ENCODE measurements at places on chromosomes 13 and 19.

GRCh38 chr19:12139885-12140544 is at the start of gene ZNF20:
Gene ZNF20, minus strand, starts transcription at chr19:12140350. Its CDS starts 168 bp downstream, at chr19:12140182.
- no peak for DNase-seq

GRCh38 chr19:29277102-29277501 is 64.2 kb upstream of the UQCRFS1 start:
- no peak for DNase-seq

DNA sequence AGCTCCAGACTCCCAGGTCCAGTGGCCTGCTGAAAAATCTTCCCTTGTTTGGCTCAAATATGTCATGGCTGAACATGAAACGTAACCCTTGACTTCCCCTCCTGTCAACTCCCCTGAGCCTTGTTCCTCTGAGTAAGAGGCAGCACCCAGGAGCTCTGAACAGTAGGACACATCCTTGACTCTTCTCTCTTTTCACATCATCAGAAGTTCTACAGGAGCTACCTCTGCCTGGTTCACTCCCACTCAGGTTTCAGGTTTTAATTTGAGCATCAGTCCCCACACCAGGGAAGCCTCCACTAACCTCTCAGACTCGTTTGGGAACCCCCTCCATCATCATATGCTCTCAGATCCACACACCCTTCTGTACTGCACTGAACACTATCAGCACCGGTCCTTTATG is 30.3 kb downstream of the ZNF823 start:
- DNase-seq: no peak

DNA sequence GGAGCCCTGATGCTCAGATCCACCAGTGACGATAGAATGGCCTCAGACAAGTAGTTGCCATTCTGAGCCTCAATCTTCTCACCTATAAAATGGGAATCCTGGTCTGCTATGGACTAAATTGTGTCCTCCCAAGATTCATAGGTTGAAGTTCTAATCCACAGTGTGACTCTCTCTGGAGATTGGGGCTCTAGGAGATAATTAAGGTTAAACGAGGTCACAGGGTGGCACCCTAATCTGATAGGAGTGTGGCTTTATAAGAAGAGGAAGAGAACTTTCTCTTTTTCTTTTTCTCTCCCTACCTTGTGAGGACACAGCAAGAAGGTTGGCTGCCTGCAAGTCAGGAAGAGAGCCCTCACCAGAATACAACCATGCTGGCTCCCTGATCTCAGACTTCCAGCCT is 214.1 kb downstream of the KATNAL1 start:
- DNase-seq: no peak

DNA sequence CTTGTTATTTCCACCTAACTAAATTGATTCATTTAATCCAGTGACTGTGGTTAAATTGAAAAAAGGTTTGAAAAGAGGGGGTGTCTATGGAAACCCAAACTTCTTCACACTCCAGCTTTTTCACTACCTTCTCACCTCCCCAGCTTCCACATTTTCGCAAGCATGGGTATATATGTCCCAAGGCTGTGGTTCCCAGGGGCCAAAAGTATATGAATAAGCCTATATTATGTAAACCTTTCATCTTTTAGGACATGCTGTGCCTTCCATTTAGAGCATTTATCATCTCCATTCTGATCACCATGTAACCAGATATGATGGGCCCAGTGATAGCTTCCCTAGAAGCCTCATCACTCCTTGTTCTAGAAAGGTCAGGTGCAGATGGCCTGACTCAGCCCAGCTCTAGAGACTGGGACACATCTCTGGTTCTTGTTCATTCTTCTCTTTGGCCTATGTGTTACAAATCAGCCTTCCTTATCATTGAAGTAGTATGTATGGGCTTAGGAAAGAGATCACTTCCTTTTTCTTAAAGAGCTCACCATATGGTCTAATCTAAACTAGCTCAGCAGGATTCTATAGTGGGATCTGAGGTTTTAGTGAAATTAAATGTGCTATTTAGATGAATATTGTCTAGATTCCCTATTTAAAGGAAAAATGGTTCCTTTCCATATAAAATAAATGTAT is 19.5 kb upstream of the ARL11 start:
- no peak for DNase-seq

GRCh38 chr19:48441360-48442050 is 4.3 kb upstream of the GRWD1 start:
- DNase-seq: no peak

- no peak for DNase-seq
Observed at GRCh38 chr13:76656500-76656899, 229.7 kb downstream of the KCTD12 start.

DNA sequence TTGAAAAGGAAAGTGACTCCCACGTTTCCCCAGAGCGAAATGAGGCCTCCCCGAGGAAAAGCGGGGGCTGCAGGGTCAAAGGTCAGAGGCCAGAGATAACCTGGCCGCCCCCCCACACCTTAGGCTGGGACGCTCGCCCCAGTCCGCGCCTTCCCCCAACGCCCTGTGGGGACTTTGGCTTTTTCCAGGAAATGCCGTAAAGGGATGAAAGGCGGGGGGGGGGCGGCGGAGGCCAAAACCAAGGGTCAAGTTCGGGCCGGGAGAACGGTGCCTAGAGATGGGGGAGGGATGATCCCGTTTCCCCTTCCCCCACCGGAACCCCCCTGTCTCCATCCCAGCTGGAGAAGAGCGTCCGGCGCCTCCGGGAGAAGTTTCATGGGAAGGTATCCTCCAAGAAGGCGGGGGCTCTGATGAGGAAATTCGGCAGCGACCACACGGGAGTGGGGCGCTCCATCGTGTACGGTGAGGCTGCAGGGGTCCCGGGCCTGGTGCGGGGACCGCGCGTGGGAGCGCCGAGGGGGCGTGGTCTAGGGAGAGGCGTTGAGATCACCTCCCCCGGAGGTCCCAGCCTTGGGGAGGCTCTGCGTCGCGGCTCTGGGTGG is 575 bp downstream of the SHFL start:
- no peak for DNase-seq

- no peak for DNase-seq
Observed at GRCh38 chr13:30872276-30872594, 33.8 kb upstream of the MEDAG start.

DNA sequence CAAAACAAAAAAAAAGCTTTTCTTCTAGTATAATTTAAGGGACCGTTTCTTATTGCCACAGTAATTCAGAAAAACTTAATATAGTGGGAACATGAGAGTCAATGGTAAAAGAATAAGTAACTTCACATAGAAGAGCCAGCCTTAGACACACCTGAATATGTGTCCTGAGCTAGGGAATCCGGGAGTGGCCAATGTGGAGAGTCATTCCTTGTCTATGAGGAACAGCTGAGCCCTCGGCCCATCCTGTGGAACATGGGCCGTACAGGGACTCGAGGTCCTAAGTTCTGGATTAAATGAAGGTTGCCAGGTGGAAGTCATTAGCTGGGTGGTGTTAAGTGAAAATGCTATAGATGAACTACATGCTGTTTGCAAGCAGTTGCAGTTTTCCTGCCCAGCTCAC is 32.2 kb downstream of the EFNB2 start:
- no peak for DNase-seq

DNA sequence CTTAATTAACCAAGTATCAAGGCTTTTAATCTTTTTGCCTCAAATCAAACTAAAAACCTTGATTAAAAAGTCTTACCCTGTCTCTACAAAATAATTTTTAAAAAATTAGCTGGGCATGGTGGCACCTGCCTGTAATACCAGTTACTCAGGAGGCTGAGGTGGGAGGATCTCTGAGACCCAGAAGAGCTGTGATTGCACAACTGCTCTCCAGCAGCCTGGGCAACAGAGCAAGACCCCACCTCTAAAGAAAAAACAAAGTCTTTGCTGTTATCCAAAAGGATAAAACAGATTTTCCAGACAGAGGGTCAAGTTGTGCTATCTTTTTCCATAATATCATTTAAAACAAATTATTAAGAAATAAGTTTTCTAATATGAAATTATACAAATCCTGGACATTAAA is 26.8 kb upstream of the CEBPG start:
- DNase-seq: no peak

- no peak for DNase-seq
Observed at GRCh38 chr19:13794398-13794756, 866 bp upstream of the ZSWIM4 start.

DNA sequence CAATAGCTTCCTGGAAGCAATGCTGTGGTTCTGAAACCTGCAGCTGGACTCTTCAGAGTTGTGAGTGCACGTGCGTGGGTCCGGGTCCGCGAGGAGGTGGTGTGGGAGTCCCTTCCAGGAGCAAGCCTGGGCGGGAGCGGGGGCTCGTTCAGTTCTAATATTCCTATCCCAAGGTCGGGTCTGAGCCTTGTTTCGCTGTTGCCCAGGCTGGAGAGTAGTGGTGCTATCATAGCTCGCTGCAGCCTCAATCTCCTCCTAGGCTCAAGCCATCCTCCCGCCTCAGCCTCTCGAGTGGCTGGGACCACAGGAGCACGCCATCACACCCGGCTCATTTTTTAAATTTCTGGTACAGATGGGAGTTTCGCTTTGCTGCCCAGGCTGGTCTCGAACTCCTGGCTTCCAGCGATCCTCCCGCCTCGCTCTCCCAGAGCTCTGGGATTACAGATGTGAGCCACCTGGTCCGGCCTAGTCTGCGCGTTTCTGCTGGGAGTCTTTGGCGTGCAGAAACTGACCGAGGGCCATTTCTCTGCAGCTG is 625 bp downstream of the ZFP82 start:
- DNase-seq: no peak

DNA sequence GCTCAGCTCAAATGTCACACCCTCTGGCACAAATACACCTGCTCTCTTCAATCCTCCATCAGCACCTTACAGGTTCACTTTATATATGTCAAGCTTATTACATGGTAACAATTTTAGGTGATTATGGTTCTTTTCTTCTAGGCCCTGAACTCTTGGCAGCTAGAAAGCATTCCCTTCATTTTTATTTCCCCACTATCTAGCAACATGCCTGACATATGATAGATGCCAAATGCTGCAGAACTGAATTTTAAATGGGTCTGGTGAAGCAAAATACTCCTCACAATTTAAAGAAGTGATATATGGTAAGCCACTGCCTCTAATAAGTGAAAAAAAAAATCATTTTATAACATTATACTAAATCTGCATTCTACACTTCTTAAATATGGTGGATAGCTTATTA is 95.2 kb downstream of the USP12 start:
- no peak for DNase-seq

GRCh38 chr13:107250628-107251027 is 682.7 kb upstream of the ARGLU1 start:
- no peak for DNase-seq

DNA sequence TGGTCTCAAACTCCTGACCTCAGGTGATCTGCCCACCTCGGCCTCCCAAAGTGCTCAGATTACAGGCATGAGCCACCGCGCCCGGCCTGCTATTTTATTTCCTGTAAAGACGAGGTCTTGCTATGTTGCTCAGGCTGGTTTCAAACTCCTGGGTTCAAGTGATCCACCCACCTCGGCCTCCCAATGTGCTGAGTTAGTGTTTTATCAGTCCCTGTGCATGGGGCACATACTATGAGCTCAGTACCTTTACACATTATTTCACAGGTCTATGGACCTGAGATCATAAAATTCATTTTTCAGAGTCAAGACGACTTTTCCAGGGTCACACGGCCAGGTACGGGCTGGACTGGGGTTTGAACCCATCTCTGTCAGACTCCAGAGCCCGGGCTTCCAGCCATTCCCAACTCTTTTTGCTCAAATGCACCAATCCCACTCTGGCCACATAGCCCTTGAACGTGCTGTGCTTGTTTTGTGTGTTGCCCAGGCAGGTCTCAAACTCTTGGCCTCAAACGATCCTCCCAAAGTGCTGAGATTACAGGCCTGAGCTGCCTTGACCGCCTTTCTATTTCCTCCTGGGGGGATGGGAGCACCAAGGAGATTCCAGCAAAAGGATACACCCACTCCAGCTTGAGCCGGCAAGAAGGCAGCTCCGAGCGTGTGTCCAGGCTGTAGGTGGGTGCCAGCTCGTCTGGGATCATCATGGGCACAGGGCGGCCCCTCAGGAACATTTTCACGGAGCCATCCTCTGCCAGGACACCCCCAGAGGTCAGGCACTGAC is 1.1 kb downstream of the EML2 start:
- DNase-seq: no peak

DNA sequence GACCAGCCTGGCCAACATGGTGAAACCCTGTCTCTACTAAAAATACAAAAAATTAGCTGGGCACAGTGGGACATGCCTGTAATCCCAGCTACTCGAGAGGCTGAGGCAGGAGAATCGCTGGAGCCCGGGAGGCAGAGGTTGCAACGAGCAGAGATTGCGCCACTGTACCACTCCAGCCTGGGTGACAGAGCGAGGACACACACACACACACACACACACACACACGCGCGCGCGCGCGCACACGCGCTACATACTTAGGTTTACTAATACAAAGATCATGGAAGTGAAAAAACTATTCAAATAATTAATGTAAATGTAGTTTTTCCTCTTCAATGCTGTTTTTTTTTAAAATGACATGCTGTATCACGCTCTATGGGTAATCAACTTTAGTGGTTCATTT is 58.5 kb upstream of the ZDHHC20 start:
- DNase-seq: no peak

DNA sequence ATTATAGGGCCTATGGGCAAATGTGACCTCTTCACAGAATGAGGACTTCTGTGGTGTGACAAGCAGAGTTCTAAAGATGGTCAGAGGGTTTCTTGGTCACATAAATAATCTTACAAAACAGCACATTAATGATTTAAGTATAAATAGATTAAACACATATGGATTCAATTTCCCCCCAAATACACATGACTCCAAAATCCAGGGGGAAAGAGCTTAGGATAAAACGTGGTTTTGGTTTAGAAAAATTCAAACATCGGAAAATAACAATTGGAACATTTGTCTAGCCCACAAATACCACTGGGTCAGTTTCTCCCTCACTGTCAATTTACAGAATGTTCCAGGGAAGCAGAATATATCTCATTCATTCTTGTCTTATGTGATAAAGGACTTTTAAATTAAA is 283.1 kb downstream of the COG6 start:
- no peak for DNase-seq

DNA sequence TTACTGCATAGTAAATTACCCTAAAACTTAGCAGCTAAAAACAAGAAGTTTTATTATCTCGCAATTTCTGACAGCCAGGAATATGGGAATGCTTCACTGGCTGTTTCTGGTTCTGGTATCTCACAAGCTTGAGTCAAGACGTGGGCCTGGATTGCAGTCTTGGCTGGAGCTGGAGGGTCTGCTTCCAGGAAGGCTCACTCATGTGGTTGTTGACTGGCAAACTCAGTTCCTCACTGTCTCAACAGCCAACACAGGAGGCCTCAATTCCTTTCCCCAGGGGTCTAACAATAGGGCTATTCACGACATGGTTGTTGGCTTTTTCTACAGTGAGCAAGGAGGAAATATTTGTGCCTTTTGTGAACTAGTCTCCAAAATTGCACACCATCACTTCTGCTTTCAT is 146.3 kb downstream of the GPC5 start:
- DNase-seq: no peak

GRCh38 chr13:21344662-21345176 is 114.4 kb downstream of the ZDHHC20 start:
- no peak for DNase-seq

DNA sequence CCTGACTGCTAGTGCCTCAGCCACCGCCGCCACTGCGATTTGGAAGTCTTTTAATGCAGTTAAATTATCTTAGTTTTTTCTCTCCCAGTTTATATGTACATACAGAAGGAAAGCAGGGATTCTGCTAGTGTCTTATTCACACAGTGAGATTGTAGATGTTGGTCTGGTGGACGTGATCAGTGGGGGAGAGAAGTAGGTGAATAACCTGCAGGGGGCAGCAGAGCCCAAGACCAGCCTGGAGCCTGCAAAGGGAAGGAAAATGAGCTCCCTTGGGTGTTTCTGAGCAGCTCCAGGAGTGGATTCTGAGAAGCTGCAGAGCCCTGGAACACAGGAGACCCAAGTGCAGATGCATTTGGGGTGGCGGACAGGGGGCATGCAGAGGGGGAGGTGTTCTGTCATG is 26.3 kb downstream of the ZNF844 start:
- no peak for DNase-seq

GRCh38 chr13:85806553-85807175 is 7.4 kb upstream of the SLITRK6 start:
- DNase-seq: peak; percentile 41
